ENCODE measurements at places on chromosomes 7 and 10. TPM values are rescaled to one million over a fixed set of nuclear protein-coding genes. Genes with fewer than 3 reads are reported as not detected.
A peak's percentile ranks its signal among the peaks of the same experiment; 100 is the strongest.

GRCh38 chr7:23098460-23098859, 7.1 kb upstream of the KLHL7 start:
- H3K4me3 ChIP-seq, result no peak overlapping the region
- DNase-seq, result no peak
- H3K27me3 ChIP-seq, result no peaks in the 10 kb centered on the region
- H3K4me1 ChIP-seq, result no peaks in the 10 kb centered on the region
- H3K36me3 ChIP-seq, result no peaks in the 10 kb centered on the region

DNA sequence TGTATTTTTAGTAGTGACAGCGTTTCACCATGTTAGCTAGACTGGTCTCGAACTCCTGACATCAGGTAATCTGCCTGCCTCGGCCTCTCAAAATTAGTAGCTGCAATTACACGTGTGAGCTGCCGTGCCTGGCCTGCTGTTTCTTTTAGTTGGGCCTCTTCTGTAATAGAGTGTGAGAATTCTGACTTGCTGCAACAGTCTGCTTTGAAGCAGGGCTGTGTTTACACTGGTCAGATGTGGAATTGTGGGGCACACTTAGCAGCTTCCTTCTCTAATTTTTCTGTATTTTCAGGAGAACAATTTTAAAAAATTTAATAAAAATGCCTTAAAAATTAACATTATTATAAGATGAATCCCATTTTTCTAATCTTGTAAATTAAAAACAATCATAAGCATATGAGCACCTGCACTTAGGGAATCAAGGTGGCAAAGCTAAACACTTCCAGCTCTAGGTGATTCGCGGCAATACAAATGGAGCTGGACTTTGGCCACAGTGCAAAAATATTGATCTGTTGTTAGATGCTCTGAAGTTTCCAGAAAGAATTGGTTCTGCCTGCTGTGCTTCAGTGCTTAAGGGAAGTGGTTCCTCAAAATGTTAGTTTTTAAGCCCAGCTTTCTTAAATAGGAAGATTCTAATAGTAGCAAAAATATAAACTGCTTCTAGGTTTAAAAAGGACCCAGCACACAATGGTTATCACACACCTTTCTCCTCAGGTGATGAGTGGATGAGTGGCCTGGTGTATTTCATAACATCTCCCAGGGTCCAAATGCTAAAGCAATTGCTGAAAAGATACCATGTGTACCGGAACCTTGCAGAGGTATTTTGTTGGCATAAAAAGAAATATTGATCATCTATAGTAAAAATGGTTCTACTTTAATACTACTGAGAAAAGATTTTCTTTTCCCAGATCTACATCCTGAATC, 63.5 kb upstream of the ATRNL1 start:
- peak; percentile 48 for DNase-seq
- no peaks in the 10 kb centered on the region for H3K4me1 ChIP-seq
- H3K4me3 ChIP-seq, result no peak overlapping the region
- no peaks in the 10 kb centered on the region for H3K27me3 ChIP-seq

- no peaks in the 10 kb centered on the region for H3K4me1 ChIP-seq
- H3K4me3 ChIP-seq, result no peak overlapping the region
- H3K27me3 ChIP-seq, result no peaks in the 10 kb centered on the region
- no peaks in the 10 kb centered on the region for H3K36me3 ChIP-seq
- no peak for DNase-seq
- H3K27ac ChIP-seq, result no peak overlapping the region
Observed at GRCh38 chr10:85679061-85679460, 687.5 kb downstream of the GRID1 start.

DNA sequence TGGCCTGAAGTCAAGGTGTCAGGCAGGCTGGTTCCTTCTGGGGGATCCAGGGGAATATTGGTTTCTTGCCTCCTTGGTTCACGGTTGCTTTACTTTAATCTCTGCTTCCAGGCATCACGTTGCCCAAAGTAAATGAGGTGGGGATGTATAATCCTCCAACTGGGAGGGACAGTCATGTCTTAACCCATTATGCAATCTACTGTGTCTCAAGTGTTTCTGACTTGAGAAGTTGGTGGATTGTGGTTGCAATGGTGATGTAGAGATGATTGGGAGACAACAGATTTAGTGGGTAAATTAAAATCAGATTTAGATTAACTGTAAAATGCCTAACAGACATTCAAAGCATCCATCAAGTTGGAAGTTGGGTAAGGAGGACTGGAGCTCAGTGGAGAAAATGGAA, 32.7 kb downstream of the TBXAS1 start:
- no peak overlapping the region for H3K4me3 ChIP-seq
- no peak for DNase-seq
- no peak overlapping the region for H3K27ac ChIP-seq
- H3K4me1 ChIP-seq, result no peaks in the 10 kb centered on the region

DNA sequence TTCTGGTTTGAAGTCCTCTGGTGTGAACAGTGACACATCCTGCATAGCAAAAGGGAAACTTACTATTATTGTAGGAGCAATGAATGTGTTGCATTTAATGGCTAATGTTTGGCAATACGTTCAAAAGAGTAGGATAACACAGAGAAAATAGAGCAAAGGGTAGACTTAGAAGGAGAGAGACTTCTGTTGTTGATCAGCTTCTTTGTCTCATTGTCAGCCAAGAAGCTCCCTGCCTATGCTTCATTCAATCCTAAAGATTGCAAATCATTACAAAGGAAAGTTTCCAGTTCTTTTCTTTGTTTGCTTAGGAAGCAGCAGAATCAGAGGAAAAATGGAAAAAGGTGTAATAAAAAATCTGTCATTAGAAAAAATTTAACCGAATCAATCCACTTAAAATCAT, 7.9 kb upstream of the TSPAN13 start:
- no peak overlapping the region for H3K27ac ChIP-seq
- no peak for DNase-seq
- H3K27me3 ChIP-seq, result no peaks in the 10 kb centered on the region
- H3K4me3 ChIP-seq, result no peak overlapping the region

- H3K27ac ChIP-seq, result no peak overlapping the region
- H3K4me3 ChIP-seq, result no peak overlapping the region
- H3K4me1 ChIP-seq, result no peaks in the 10 kb centered on the region
- no peaks in the 10 kb centered on the region for H3K36me3 ChIP-seq
Observed at GRCh38 chr10:48807791-48808470, 123.3 kb downstream of the WDFY4 start.

DNA sequence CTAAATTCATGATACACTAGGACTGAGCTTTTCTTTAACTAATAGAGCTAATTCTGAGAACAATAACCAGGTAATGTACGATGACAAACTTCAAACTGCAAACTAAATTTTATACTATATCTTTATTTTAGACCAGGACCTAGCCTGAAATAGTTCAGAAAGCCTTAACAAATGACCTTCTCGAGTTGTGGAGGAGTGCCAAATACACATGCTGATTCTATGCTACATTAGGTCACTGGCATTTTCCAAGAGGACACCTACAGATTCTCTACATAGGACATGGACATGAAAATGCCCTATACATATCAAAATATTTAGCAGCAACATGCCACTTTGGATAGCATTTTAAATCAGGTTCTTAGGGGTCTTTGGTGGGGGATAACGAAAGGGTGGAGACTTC, 44.0 kb upstream of the LRRTM3 start:
- no peak for DNase-seq
- no peak overlapping the region for H3K4me3 ChIP-seq
- H3K36me3 ChIP-seq, result no peaks in the 10 kb centered on the region
- no peaks in the 10 kb centered on the region for H3K27me3 ChIP-seq
- H3K27ac ChIP-seq, result no peak overlapping the region
- H3K4me1 ChIP-seq, result no peaks in the 10 kb centered on the region

Gene OR2A25
- polyA plus RNA-seq, result not detected

Gene INMT
- polyA plus RNA-seq, result 1.1 TPM

Data from small intestine (tissue), 16 donors.